ENCODE measurements at places on chromosomes 2 and 18. TPM values are rescaled to one million over a fixed set of nuclear protein-coding genes. Genes with fewer than 3 reads are reported as not detected.

ALPI gene
- total RNA-seq: not detected

FRZB gene
- 2.2 TPM for total RNA-seq

NPHP1 gene
- 5.4 TPM for total RNA-seq

AOX1 gene
- 3.6 TPM for total RNA-seq

CPO gene
- total RNA-seq: 0.25 TPM

SCYGR1 gene
- not detected for total RNA-seq

GPR17 gene
- total RNA-seq: 0.16 TPM

GCG gene
- not detected for total RNA-seq

LRRC30 gene
- total RNA-seq: not detected
